IPS DF 6.9 (cell line): ENCODE measurements at places on chromosomes 5 and 9.

GRCh38 chr5:4572311-4573100 lies 567.6 kb upstream of the ADAMTS16 start:
- H3K4me1 ChIP-seq, result peaks cover 6% of the 10 kb centered on the region; the same call in 1 of the 2 replicates
- no peak overlapping the region for H3K4me3 ChIP-seq
- no peaks in the 10 kb centered on the region for H3K36me3 ChIP-seq
- no peak overlapping the region for H3K27ac ChIP-seq

- no peak overlapping the region for H3K4me3 ChIP-seq
- DNase-seq, result no peak
- no peaks in the 10 kb centered on the region for H3K27me3 ChIP-seq
- no peak overlapping the region for H3K27ac ChIP-seq
These were observed 7.7 kb upstream of the GPR151 start for GRCh38 chr5:146523698-146524097.

DNA sequence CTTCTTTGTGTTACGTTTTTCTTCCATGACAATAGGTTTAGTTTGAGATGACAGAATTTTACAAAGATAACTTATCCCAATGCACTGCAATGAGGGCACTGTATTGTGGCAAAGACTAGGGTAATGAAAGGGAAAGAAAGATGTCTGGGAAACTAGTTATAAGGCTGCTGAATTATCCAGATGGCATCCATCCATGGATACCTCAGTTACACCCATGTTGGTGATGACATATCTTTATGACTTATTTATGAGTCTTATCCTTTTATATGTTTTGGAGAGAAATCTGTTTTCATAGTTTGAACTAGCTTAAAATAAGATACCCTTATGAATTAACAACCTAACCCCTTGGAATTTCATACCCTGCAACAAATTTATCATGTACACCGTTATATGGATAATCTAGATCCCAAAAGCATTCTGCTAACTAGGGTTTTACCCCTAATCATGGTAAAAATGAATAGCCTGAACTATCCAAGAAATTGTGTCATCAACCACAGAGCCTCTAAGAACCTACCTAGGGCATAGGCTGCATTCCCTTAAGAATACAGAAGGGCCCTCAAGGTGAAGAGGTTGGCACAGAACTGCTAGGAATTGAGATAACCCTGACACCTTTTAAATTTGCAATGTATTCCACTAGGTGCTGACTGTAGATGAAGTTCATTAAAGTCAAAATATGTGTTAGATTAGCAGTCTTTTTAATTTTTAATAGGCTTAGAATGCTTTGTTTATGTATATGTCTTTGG lies 49.5 kb upstream of the RORB start:
- no peak overlapping the region for H3K4me3 ChIP-seq
- no peaks in the 10 kb centered on the region for H3K4me1 ChIP-seq
- H3K36me3 ChIP-seq, result no peaks in the 10 kb centered on the region
- DNase-seq, result no peak
- no peak overlapping the region for H3K27ac ChIP-seq

DNA sequence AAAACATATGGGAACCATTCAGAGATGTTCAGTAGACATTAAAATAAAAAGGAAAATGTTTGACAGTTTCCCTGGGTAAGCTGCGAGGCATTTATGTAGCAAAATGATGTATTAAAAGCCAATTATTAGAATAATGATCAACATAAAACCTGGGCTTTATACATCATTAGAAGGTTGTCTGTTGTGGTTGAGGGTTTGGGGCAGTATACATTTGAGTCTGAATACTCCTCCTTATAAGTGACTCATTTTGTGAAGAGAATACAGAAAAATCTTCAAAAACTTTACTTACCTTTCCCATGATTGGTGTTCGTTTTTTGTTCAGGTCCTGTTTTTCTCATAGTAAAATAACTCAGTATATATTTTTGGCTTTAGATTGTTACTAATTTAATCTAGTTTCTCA lies 119.5 kb downstream of the ZCCHC7 start:
- DNase-seq, result no peak
- no peak overlapping the region for H3K4me3 ChIP-seq
- H3K4me1 ChIP-seq, result no peaks in the 10 kb centered on the region
- no peaks in the 10 kb centered on the region for H3K27me3 ChIP-seq
- H3K27ac ChIP-seq, result no peak overlapping the region

GRCh38 chr5:34580983-34581382 lies 75.1 kb upstream of the RAI14 start:
- no peaks in the 10 kb centered on the region for H3K36me3 ChIP-seq
- H3K4me1 ChIP-seq, result no peaks in the 10 kb centered on the region
- no peaks in the 10 kb centered on the region for H3K27me3 ChIP-seq
- DNase-seq, result no peak

DNA sequence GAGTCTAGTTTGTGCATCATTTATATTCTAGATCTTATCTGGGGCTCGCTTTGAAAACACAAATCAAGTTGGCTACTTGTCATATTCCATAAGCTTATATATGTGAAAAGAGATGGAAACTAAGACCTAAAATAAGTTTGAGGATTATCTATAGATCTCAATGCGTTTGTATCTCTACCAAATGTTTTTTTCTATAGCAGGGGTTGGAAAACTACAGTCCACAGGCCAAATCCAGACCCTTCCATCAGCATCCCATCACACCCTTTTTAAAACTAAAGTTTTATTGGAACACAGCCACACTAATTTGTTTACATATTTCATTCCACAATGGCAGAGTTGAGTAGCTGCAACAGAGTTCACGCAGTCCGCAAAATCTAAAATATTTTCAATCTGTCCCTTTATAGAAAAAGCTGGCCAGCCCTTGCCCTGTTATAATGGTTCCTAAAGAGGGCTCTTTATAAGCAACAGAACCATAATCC lies 230.0 kb downstream of the ADAMTSL1 start:
- H3K36me3 ChIP-seq, result no peaks in the 10 kb centered on the region
- H3K27me3 ChIP-seq, result no peaks in the 10 kb centered on the region
- H3K27ac ChIP-seq, result no peak overlapping the region
- no peak for DNase-seq

- no peaks in the 10 kb centered on the region for H3K4me1 ChIP-seq
- no peak for DNase-seq
- H3K36me3 ChIP-seq, result no peaks in the 10 kb centered on the region
- H3K27me3 ChIP-seq, result no peaks in the 10 kb centered on the region
These were observed 3.7 kb downstream of the CD180 start for GRCh38 chr5:67192719-67193438.

- no peaks in the 10 kb centered on the region for H3K36me3 ChIP-seq
- no peak for DNase-seq
- H3K4me3 ChIP-seq, result no peak overlapping the region
- 0 out of 2 replicates have a peak, but pooled peaks cover 2% of the 10 kb centered on the region for H3K4me1 ChIP-seq
These were observed 61.1 kb upstream of the ARAP3 start for GRCh38 chr5:141742866-141743851.

DNA sequence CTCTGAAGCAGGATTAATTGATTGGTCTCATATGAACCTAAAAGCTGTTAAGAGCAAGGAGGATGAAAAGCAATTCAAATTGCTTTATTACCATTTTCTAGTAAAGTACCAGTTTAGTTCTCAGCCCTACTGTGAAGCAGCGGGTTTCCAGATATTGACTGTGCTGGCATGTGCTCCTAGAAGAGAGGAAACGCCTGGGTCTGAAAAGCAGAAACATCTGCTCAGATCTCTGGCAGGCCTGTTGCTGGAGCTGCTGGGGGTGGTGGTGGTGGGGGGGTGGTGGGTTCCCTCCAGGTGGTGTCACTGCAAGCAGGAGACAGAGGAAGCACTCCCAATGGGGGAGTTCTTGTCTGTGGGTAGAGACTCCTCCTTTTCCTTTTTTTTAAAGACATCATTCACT lies 105.5 kb upstream of the ZNF462 start:
- H3K27ac ChIP-seq, result no peak overlapping the region
- no peak for DNase-seq
- no peaks in the 10 kb centered on the region for H3K36me3 ChIP-seq
- no peaks in the 10 kb centered on the region for H3K4me1 ChIP-seq
- H3K27me3 ChIP-seq, result no peaks in the 10 kb centered on the region

- no peaks in the 10 kb centered on the region for H3K36me3 ChIP-seq
- H3K27me3 ChIP-seq, result no peaks in the 10 kb centered on the region
- H3K4me3 ChIP-seq, result peak overlapping the region; percentile 63; the same call in 1 of the 2 replicates
- DNase-seq, result no peak
- no peaks in the 10 kb centered on the region for H3K4me1 ChIP-seq
- H3K27ac ChIP-seq, result no peak overlapping the region
These were observed 612 bp upstream of the ATG10 start for GRCh38 chr5:81971111-81971711.

DNA sequence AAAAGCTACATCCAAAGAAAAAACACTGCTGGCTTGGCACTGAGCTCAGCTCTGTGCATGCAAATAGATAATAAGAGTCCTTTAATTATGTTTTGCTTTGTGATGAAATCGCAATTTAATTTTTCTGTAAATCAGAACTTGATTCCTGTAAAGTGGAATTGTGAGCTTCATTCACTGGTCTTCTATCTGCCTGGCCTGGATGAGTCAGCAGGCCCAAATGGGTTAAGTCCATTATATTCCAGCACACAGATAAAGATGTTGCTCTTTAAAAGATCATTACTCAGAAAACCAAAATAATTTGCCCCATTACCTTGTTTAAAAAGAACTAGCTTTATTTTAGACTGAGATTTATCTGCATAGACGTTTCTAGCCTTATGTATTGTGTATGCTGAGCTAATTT lies 90.4 kb downstream of the CARTPT start:
- no peak for DNase-seq
- H3K4me1 ChIP-seq, result peaks cover 6% of the 10 kb centered on the region
- no peak overlapping the region for H3K27ac ChIP-seq

GRCh38 chr9:37729499-37729898 lies 24.1 kb upstream of the TRMT10B start:
- H3K27me3 ChIP-seq, result no peaks in the 10 kb centered on the region
- no peak for DNase-seq
- no peak overlapping the region for H3K4me3 ChIP-seq
- no peaks in the 10 kb centered on the region for H3K4me1 ChIP-seq

GRCh38 chr5:36637101-36637500 lies 30.7 kb downstream of the SLC1A3 start:
- DNase-seq, result no peak
- H3K27me3 ChIP-seq, result no peaks in the 10 kb centered on the region
- no peak overlapping the region for H3K27ac ChIP-seq
- no peak overlapping the region for H3K4me3 ChIP-seq
- H3K36me3 ChIP-seq, result no peaks in the 10 kb centered on the region

GRCh38 chr5:62825623-62826220 lies 247.1 kb downstream of the LRRC70 start:
- no peak for DNase-seq
- H3K4me1 ChIP-seq, result no peaks in the 10 kb centered on the region
- H3K27ac ChIP-seq, result no peak overlapping the region
- no peaks in the 10 kb centered on the region for H3K27me3 ChIP-seq
- no peaks in the 10 kb centered on the region for H3K36me3 ChIP-seq

DNA sequence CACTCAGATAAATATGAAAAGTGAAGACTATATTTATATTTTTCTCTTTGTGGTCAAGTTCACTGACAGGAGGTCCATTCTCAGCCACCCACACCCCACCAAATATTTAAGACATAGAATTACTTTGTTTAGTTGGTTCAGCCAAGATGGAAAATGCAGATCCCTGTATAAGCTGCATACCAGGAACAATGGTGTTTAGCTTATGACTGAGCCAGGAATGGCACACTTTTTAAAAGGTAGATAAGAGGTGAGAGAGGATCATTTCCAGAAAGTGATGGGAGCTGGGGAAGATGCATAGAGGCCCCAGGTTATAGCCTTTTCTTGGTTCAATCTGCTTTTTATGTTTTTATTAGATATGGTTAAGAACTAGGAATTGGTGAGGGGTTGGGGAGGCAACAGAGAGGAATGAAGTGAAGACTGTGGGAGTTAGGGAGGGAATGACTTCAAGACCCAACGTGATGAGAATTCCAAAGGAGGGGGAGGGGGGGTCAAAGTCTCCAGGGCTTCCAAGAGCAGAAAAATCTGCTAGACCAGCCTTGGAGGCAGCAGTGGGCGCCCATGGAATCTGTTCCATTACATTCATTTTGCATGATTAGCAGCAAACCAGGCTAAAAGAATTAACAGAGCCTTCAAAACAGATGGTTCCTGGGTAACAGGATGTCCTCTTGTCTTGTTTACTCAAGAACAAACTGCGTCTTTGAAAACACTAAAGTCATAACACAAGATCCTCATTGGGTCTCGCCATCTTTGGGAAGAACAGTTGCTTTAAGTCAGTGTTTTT lies 95.2 kb downstream of the FGF1 start:
- no peak overlapping the region for H3K4me3 ChIP-seq
- no peak overlapping the region for H3K27ac ChIP-seq
- H3K36me3 ChIP-seq, result no peaks in the 10 kb centered on the region

DNA sequence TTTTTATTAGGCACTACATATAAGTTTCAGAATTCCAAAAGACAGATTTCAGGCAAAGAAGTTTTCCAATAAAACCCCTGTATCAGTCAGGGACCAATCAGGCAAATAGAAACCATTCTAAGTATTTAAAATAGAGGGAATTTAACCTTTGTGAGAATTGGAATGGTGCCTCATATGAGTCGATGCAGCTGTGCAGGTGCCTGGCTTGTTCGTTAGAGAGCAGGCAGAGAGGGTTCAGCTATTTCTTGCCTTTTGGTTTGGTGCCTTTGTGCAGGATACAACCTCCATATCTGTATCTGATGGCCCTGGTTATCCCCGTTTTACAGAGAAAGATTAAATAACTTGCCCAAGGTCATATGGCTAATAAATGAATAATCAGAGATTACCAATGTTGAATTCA lies 6.0 kb upstream of the DDX4 start:
- H3K4me3 ChIP-seq, result no peak overlapping the region
- no peaks in the 10 kb centered on the region for H3K27me3 ChIP-seq
- H3K36me3 ChIP-seq, result no peaks in the 10 kb centered on the region
- no peak overlapping the region for H3K27ac ChIP-seq
- H3K4me1 ChIP-seq, result no peaks in the 10 kb centered on the region

DNA sequence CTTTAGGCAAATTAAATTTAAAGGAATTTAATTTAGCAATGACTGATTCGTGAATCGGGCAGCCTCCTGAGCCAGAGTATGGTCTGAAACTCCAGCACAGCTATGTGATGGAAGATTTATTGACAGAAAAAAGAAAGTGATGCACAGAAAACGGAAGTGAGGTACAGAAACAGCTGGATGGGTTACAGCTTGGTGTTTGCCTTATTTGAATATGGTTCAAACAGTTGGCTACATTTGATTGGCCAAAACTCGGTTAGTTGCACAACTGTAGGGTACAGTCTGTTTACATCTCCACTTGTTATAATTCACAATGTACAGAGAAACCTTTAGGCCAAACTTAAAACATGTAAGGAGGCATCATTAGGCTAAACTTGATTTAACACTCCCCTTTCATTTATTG lies 1716.1 kb upstream of the C9orf72 start:
- H3K4me1 ChIP-seq, result no peaks in the 10 kb centered on the region
- no peaks in the 10 kb centered on the region for H3K36me3 ChIP-seq
- DNase-seq, result no peak
- H3K27ac ChIP-seq, result no peak overlapping the region
- no peak overlapping the region for H3K4me3 ChIP-seq
- no peaks in the 10 kb centered on the region for H3K27me3 ChIP-seq

- H3K27me3 ChIP-seq, result no peaks in the 10 kb centered on the region
- H3K36me3 ChIP-seq, result no peaks in the 10 kb centered on the region
- peaks cover 6% of the 10 kb centered on the region; the same call in 1 of the 2 replicates for H3K4me1 ChIP-seq
- H3K27ac ChIP-seq, result no peak overlapping the region
- no peak overlapping the region for H3K4me3 ChIP-seq
- no peak for DNase-seq
These were observed 526.7 kb upstream of the WWC1 start for GRCh38 chr5:167764641-167765289.
